ENCODE measurements at places on chromosomes 3 and 15.

DNA sequence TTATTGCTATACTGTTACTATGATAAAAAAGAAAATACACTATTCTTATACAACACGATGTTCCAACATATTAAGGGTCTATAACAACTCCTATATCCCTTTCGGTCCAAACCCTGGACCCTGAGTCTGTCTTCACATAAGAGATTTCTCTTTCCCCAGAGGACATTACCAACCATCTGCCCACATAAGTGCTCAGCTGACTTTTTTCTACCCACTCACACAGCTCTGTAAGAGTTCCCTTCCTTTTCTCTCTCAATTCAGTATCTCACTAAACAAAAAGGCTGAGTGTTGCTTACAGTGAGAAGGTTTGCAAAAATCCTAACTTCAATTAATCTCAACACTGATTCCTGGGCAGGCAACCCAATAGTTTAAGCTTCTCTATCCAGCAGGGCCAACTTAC, 30.5 kb downstream of the ITGB5 start:
- DNase-seq: no peak

GRCh38 chr3:117752984-117753717, 1043.6 kb downstream of the TUSC7 start:
- DNase-seq: no peak

DNA sequence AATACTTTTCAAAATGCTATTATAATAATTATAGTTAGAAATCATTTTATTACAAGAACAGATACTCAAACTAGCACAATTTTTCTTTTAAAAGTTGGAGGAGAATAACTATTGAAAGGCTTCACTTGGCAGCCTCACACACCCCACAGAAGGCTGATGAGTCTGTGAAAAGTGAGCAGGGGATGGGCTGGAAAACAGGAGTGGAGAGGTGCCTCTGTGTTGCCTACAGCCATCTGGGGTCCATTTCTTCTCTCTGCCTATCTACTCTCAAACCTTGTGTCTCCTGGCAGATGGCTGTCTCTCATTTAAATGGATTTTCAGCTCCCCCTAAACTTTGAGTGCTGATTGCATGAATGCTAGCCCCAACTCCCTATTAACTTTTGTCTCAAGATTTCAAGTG, 230.8 kb downstream of the CLSTN2 start:
- no peak for DNase-seq

DNA sequence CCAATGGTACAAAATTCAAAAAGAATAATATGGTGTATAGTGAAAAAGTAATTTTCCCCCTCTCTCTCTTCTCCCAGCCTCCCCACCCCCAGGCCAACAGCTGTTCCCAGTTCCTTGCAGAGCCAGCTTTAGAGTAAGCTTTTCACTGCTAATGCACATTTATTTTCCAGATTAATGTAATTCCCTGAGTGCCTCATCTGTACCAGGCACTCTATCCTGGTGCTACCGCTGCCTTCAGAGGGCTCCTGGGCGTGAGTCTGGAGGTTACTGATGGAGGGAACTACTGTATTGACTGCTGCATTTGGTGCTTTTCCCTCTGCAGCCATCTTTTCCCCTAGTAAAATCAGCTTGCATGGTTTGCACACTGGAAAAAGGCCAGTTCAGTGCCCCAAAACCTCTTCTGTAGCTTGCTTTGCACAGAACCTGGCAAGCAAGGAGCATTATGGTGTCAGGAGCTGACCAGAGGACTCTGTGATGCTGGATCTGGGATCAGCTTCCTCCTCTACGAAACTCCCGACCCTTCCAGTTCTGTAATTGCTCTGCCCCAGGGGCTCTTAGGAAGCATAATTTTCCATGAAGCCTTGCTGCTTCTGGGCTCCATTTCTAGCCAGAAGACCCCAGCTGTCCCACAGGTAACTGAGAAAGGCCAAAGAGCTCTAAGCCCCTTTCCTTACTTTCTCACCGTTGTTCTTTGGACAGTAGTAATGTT, 8.5 kb upstream of the USP3 start:
- no peak for DNase-seq

DNA sequence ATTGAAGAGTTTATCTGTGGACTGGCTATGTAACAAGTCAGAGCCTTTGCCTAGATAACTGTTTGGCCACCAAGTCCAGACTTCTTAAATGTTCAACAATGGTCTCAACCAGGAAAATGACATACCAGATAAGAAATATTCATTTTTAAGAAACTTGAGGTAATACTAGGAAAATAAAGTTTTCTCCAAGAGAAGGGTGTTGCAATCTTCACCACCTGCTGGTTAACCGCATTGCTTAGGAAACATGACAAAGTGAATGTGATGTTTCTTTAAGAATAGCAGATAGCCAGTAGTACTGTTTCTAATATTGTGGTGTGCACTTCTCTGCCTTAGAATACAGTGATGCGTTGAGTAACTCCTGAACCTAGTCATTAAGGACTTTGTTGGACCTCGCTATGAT, 321.5 kb upstream of the CADM2 start:
- peak; percentile 62 for DNase-seq

- no peak for DNase-seq
These were observed 63.0 kb downstream of the ARHGAP31 start for GRCh38 chr3:119357190-119357589.

- no peak for DNase-seq
These were observed 380.3 kb downstream of the RSL24D1 start for GRCh38 chr15:54816401-54816800.

DNA sequence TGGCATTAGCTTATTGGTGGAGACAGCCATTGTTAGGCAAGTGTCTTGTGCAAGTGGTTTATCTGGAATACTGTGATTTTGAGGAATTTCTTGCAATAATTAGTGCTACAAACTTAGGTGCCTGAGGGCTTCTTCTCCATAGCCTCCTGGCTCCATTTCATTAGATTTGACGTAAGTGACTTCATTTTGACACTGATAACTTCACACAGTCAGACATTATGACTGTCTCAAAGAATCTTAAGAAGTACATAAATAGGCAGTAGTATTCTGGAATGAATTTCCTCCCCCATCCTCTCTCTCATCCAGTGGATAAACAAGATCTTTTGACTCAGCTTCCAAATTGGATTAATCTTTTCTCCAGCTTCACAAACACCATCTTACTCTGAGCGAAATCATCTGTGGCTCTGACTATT, 19.0 kb downstream of the ARL14 start:
- DNase-seq: no peak

- DNase-seq: no peak
These were observed 941.1 kb upstream of the CFAP20DC start for GRCh38 chr3:59990915-59991314.

GRCh38 chr3:58508437-58508836, 16.5 kb downstream of the KCTD6 start:
- no peak for DNase-seq

DNA sequence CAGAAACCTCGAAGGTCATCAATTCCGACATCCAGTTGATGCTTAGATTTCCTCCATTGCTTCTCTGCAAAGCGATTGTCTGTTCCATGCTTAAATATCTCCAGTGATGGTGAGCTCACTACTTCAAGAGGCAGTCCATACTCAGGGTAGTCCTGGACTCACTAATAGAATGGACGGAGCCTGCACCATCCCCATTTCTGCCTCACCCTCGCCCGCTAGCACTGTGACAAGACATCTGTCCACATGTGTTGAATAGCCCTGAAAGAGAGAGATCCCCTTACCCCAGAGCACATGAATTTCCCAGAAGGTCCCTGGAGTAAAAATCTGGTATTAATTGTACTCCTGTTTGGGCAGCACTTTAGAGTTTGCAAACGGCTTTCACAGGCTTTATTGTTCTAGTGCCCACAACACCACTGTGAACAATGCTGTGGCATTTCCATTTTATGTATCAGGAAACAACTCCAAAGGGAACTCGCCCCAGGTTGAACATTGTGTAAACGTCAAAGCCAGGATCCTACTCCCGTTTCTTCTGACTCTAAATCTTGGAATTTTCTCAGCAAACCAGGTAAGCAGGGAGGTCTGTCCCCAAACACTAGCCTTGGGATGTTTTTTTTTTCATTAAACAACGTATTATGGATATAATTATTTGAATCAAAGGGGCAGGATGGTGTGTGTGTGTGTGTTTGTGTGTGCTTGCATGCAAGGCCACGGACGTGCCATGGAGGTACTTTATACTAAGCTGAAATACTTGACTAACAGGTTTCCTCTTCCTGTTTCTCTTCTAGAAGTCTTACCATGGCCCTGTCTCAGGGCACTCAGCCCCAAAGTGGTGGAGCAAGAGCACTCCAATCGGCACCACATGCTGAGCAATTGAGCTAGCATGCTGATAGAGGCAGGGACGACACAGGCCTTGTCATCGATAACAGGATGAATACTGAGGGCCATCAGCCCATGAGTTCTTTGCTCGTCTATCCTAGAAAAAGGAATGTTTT, 198.3 kb downstream of the OPA1 start:
- no peak for DNase-seq

DNA sequence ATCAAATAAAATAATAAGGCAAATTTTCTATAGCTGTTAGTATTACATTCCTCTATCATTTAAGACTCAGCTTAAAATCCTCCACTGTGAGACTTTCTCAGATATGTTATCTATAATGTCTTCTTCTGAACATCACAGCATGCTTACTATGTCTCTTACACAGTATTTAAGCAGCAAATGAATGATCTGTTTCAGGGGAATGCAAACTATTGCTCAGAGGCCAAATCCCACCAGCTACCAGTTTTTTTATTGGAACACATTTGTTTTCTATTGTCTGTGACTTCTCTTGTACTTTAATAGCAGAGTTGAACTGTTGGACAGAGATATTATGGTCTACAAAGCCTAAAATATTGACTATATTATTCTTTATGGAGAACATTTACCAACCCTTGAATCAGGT, 59.6 kb downstream of the C3orf38 start:
- DNase-seq: no peak

GRCh38 chr15:78419367-78419766, 18.6 kb upstream of the IREB2 start:
- no peak for DNase-seq

- DNase-seq: no peak
These were observed 5.8 kb upstream of the OXTR start for GRCh38 chr3:8775181-8775580.

DNA sequence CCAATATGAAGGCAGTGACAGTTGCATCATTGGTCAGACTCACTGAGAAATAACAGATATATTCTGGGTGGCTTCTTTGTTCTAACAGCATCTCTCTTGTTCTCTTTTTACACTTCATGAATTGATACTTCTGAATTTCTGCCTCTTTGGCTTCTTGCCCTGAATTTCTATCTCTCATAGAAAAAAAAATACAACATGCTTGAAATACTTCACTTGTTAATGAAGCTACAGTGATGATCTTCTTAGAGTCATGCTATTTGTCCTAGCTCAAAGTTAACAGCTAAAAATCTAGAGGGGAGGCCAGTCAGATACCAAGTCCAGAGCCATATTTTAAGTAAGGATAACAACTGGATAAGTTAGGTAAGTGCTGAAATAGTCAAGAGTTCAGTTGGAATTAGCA, 597.2 kb upstream of the AGTR1 start:
- no peak for DNase-seq

- peak; percentile 13 for DNase-seq
These were observed 1435.2 kb upstream of the CADM2 start for GRCh38 chr3:83523470-83524073.

- DNase-seq: peak; percentile 17
These were observed 133.6 kb upstream of the RAP2B start for GRCh38 chr3:153028381-153028780.

DNA sequence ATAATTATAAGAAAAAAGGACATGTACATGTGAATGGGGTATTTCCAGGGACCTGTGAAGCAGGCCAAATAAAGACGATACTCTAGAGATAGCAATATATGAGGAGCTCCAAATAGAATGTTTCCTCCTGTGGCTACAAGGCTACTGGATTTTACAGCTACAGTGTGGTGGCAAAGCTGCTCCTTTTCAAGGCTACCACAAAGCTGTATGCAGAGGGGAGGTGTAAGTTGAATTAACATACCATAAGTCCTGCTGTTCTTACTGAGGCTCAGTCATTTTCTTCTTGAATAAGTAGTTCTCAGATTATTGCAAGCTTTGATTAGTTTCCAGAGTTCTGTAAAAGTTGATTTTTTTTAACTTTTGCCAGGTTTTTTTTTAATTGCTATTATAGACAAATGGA, 1184.6 kb upstream of the EPHA6 start:
- DNase-seq: no peak

- peak; percentile 86 for DNase-seq
These were observed 48.6 kb upstream of the C15orf39 start for GRCh38 chr15:75153087-75153486.

- DNase-seq: no peak
These were observed 69.7 kb upstream of the CMSS1 start for GRCh38 chr3:99747915-99748314.

DNA sequence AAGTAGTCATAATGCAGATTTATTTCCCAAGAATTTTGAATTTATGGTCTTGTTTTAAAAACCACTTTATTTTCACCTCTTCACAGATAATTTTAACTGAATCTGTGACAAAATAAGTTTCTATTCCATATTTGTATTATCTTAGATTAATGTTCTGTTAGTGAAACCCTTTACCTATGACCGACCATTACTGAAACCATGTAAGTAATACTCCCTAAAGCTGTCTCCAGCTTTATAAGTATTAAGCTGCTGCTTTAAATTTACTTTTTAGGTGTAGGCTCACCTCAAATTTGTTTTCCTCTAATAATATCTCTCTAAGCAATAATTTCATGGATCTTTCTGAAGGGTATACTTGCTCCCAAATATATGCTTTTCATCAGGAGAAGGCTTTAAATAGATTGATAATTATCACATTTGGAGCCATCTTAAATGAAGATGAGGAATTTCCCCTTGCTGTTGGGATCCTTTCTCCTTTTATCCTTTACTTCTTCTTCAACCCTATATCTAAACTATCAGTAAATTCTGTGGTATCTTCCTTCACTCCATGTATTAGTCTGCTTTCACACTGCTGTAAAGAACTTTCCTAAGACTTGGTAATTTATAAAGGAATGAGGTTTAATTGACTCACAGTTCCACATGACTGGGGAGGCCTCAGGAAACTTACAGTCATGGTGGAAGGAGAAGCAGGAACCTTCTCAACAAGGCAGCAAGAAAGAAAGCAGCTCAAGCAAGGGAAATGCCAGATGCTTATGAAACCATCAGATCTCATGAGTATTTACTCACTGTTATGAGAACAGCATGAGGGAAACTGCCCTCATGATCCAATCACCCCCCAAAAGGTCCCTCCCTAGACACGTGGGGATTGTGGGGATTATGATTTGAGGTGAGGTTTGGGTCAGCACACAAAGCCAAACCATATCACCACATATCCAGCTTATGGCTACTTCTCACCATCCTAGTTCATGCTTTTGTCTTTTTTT, 92.3 kb upstream of the P2RY1 start:
- no peak for DNase-seq

GRCh38 chr3:48268381-48268935, 27.6 kb downstream of the ZNF589 start:
- no peak for DNase-seq

GRCh38 chr15:38558372-38559059, 6.1 kb downstream of the RASGRP1 start:
- DNase-seq: no peak

DNA sequence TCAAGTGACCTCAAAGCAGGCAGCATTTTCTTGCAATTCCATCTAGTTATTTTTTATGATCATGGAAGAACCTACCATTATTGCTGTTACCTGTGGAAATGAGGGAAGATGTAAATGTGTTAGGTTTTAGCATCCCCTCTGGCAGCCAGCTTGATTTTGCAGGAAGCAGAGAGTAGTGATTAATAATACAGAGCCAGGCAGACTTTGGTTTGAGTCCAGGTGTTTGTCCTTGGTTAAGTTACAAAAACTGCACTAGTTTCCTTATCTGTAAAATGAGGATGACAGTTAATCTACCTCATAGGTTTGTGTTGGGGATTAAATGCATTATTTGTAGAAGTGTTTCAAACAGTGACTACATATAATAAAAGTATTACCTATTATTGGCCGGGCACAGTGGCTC, 6.7 kb upstream of the ZNF621 start:
- DNase-seq: no peak

- DNase-seq: peak; percentile 38
These were observed 37.7 kb downstream of the GPD1L start for GRCh38 chr3:32143849-32144757.

Data from GF-D8 (cell line).